ENCODE measurements at places on chromosomes 1 and 21.

GRCh38 chr1:9630331-9631111, 21.0 kb upstream of the PIK3CD start:
- no peak for DNase-seq

DNA sequence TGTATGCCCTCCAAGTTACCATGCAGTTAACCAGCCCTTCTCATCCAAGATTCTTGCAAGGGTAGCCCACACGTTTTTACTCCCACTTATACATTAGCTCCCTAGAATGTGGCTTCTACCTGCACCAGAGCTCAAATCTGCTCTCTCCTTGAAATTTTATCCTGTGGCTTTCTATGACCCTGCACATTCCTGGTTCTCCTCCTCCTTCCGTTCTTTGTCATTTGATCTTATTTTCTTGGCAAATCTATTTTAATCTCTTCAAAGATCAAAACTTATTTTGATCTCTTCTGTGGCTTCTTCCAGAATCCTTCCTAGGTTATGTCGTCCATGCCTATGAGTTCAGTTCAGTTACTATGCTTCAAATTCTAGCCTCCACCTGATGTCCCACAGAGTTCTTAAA, 115.6 kb upstream of the GUCA2B start:
- DNase-seq = no peak

- DNase-seq = no peak
These were observed 26.4 kb downstream of the CNST start for GRCh38 chr1:246592695-246593094.

DNA sequence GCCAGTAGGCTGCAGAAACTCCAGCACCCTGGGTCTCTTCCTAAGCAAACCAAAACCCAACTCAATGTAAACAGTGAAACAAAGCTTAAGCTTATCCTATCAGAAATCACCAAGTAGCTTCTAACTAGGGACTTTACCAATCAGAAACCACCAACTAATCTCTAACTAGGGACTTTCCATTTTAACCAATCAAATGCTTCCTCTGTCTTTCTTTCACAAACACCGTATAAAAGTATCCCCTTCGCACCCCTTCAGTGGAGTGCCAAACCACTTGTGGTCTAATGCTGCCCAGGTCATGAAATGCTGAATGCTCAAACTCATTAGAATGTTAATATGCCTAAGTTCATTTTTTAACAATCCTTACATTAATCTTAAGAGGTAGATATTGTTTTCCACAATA, 250.5 kb upstream of the DUSP10 start:
- no peak for DNase-seq

GRCh38 chr1:175254190-175254589, 61.6 kb upstream of the KIAA0040 start:
- no peak for DNase-seq

DNA sequence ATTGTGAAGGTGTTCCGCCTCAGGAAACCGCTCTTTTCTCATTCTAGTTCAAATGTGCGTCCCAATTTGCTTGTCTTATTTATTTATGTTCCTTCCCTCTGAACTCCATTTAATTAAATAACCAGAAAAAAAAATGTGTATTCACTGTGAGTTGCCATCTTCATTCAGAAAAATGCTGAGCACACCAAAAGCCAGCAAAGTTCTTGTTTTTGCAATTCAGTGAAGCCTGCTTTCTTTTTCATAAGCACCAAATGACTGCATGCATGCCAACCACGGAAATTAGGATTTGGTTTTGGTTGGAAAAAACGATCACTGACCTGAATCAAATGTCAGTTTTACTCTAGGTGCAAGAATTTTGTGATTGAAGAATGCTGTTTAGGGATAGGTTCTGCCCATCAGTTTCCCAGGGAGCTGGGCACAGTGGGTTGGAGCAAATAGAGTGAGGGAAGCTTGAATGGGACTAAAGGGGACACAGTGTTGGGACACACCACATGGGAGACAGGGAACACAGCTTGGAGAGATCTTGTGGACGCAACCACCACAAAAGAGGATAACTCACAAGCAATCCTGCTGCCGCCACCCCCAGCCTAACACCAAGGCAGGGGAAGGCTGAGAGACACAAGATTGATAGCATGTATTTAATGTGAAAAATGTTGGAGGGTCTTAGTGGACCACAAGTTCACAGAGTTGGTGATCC, 183.4 kb upstream of the GALNT2 start:
- DNase-seq = no peak
